ENCODE measurements at places on chromosomes 13 and 19. TPM values are rescaled to one million over a fixed set of nuclear protein-coding genes. Genes with fewer than 3 reads are reported as not detected.

MYH14 gene
- total RNA-seq, result 64.4 TPM

GRCh38 chr19:31952693-31953092 lies 392.7 kb upstream of the ZNF507 start:
- no peak overlapping the region for H3K27ac ChIP-seq
- H3K27me3 ChIP-seq, result no peaks in the 10 kb centered on the region
- no peaks in the 10 kb centered on the region for H3K36me3 ChIP-seq
- no peak overlapping the region for H3K4me3 ChIP-seq
- no peak for DNase-seq

GRCh38 chr19:31408460-31409124 lies 59.4 kb upstream of the TSHZ3 start:
- peak; percentile 38 for DNase-seq
- no peaks in the 10 kb centered on the region for H3K36me3 ChIP-seq
- peaks cover 4% of the 10 kb centered on the region for H3K27me3 ChIP-seq
- no peak overlapping the region for H3K4me3 ChIP-seq
- no peaks in the 10 kb centered on the region for H3K4me1 ChIP-seq
- peak overlapping the region; percentile 69 for H3K27ac ChIP-seq

PRX gene
- total RNA-seq, result 1.9 TPM

DNA sequence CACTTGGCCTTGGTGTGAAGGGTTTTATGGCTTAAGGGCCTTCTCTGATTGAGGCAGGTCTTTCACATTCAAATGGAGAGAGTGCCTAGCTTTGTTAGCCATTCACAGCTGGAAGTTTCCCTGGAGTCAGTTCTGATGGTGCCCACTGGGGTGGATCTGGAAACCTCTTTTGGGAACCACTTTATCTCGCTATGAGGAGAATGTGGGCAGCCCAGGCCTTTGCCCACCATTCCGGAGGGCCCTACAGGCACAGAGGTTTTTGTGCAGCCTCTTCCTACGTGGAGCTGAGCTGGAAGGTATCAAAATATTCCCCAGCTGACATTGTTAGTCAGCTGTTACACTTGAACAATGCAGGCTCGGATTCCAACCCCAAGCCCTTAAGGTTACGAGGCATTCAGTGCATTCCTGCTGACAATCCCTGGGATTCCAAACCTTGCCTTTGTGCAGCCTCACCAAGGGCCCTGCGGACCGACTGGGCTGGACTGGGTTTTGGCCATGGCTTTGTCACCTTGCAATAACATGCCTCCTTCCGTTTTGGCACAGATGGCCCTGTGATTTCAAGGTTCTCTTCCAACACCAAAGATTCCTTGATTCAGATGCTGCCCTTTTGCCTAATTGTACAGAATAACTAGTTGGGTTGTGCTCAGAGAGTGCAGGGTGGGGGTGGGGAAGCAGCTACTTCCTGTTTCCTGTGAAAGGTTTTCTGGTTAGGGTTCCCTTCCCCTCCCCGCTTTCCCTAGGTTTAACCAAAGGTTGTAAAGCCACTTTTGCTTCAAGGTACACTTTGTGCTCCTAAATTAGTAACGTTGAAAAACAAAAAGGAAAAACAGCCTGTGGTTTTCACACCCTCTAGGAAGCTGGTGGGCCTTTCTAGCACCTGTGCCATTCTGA lies 27.0 kb downstream of the SAE1 start:
- H3K36me3 ChIP-seq, result no peaks in the 10 kb centered on the region
- H3K4me1 ChIP-seq, result peaks cover 19% of the 10 kb centered on the region
- peak; percentile 26 for DNase-seq

ANGPTL8 gene
- total RNA-seq, result 25.5 TPM

DNA sequence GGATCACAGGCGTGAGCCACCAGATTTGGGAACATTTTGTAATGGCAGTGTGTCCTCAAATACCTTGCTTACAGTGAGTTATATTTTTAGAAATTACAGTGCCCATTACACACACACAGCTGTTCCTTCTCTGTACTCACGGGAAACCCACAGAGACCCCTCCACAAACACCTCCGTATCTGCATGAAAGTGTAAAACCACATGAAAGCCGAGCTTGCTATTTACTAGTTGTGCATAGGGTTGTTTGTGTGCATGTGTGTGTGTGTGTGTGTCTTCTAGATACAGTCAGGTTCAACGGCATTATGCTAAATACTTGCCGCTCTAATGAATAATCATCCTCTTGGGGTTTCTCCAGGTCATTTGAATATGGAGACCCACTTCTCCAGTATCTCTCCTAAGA lies 22.3 kb upstream of the LILRA2 start:
- no peak for DNase-seq
- no peaks in the 10 kb centered on the region for H3K27me3 ChIP-seq
- no peaks in the 10 kb centered on the region for H3K36me3 ChIP-seq
- H3K4me3 ChIP-seq, result no peak overlapping the region
- no peak overlapping the region for H3K27ac ChIP-seq

PSG6 gene
- total RNA-seq, result not detected

- H3K27me3 ChIP-seq, result peaks cover 10% of the 10 kb centered on the region
- no peak within 1 kb of the TSS for H3K27ac ChIP-seq
- H3K36me3 ChIP-seq, result no peaks in the 10 kb centered on the region
These were observed at the start of gene RASIP1 for GRCh38 chr19:48740164-48740972. Gene RASIP1, minus strand, starts transcription at chr19:48740610. Its CDS starts 328 bp downstream, at chr19:48740282.

CEACAM16 gene
- total RNA-seq, result 0.73 TPM

DNA sequence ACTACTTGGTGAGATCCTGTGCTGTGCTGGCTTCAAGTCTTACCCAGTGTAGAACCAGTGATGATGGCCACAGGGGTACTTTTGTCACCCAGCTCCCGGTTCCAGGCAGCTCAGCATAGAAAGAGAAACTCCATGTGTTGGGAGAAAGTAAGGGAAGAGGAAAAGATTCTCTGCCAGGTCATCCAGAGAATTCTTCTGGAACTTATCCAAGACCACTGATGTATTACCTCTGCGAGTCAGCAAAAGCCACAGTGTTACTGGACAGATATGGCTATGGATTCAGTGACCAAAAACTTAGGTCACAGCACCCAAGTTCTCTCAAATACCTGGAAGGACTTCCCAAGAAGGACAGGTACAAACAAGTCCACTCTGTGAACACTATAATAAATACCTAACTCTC lies 399.5 kb upstream of the MIR17HG start:
- no peak for DNase-seq
- no peaks in the 10 kb centered on the region for H3K27me3 ChIP-seq
- H3K36me3 ChIP-seq, result no peaks in the 10 kb centered on the region
- no peaks in the 10 kb centered on the region for H3K4me1 ChIP-seq

DNA sequence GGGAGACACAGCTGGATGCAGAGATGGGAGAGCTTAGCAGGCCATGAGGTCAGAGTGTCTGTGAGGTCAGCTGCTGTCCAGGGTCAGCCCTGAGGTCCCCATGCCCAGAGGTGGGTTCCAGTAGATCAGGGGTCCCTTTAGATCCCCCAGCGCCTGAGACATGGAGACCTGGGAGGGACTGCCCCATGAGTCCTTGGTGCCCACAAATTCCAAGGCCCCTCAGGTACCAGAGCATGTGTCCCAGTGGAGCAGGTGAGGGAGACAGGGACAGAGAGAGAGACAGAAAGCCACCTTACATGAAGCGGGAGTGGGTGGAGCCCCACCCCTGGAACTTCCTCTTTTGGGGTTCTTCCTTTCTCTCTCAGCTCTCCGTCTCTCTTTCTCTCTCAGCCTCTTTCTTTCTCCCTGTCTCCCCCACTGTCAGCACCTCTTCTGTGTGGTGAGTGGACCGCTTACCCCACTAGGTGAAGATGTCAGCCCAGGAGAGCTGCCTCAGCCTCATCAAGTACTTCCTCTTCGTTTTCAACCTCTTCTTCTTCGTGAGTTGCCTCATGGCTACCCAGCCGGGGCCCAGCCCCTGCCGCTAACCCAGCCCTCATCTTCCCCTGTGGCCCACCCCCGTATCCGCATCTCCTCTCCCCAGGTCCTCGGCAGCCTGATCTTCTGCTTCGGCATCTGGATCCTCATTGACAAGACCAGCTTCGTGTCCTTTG lies at the start of gene CD37:
Gene CD37 (plus strand): TSS at position 336 of the 713 bp plus-strand sequence. CDS start 135 bp downstream, at position 471.
- H3K36me3 ChIP-seq, result no peaks in the 10 kb centered on the region
- no peaks in the 10 kb centered on the region for H3K4me1 ChIP-seq
- no peak within 1 kb of the TSS for H3K4me3 ChIP-seq
- no peak for DNase-seq
- H3K27me3 ChIP-seq, result no peaks in the 10 kb centered on the region

- H3K27ac ChIP-seq, result no peak overlapping the region
- DNase-seq, result no peak
- no peak overlapping the region for H3K4me3 ChIP-seq
- H3K36me3 ChIP-seq, result no peaks in the 10 kb centered on the region
These were observed 4.6 kb downstream of the LINGO3 start for GRCh38 chr19:2303211-2303798.

CABP5 gene
- total RNA-seq, result not detected

DNA sequence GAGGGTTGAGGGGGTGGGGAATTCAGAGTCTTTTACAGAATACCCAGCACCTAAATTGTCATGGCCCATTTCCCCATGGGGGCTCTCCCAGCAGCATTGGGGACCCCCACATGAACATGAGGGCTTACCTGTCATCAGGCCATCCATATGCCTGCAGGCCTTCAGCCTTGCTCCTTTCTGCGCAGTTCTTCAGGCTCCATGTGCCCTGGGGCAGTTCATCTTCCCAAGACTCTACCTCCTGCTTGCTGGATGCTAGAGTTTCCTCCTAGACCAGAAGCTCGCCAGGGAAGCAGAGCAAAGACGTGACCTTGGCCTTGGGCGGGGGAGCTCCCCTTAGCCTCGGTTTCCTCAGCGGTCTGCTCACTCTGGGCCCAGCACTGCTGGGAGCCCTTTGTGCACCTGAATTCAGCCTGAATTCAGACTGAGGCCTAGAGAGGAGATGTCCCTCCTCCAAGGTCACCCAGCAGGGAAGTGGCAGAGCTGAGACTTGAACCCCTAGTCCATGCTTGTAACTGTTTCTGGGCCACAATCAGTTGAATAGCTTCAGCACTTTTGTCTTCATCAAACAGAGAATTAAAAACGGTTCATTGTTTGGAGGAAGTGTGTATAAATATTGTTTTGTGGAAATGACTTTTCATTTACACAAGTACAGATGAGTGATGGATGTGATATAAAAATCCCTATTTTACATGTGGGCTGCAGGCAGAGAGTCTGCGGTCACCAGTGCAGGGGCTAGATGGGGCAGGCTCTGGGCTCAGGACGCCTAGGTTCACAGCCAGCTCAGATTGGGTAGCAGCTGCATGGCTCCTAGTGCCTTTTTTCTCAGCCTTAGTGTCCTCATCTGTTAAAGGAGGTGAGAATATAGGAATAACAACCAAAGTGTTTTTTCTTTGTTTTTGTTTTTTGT lies 9.5 kb downstream of the PPP5C start:
- no peaks in the 10 kb centered on the region for H3K36me3 ChIP-seq
- peak overlapping the region; percentile 93 for H3K27ac ChIP-seq
- no peak for DNase-seq
- H3K4me3 ChIP-seq, result no peak overlapping the region

DNA sequence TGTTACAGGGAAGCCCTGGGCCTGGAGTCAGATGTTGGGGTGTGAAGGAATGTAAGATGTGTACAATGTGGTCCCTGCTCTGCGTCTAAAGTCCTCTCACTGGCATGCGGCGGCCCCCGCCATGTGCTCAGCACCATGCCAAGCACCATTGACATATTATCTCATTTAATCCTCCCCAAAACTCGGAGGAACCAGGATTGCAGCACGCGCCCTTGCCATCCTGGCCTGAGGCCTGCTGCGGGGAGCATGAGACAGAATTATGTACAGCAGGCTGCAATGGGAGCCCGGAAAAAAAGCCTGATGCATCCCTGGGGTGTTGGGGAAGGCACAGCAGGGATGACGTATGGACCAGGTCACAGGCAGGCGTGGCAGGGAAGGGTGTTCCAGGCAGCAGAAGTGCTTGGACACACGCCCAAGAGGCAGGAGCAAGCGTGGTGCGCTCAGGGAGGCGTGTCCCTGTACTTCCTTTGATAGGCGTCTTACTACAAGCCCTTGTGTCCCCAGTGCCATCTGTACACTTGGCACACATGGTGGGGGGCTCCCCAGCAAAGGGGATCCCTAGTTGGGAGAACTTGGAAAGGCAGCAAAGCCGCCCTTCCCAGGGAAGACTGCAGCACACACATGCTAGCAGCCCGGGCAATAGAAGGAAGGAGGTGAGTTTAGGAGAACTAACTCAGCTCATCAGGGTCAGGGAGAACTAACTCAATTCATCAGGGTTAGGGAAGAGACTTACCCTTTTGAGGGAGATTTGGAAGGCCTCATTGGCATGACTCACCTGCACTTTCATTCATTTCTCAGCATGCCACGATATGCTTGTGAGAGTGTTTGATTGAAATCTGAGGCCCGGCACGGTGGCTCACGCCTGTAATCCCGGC lies 3.4 kb downstream of the EVI5L start:
- no peak for DNase-seq
- no peak overlapping the region for H3K4me3 ChIP-seq
- H3K36me3 ChIP-seq, result no peaks in the 10 kb centered on the region
- H3K27ac ChIP-seq, result no peak overlapping the region
- no peaks in the 10 kb centered on the region for H3K27me3 ChIP-seq

CGB3 gene
- 1.1 TPM for total RNA-seq

- DNase-seq, result no peak
- peaks cover 28% of the 10 kb centered on the region for H3K4me1 ChIP-seq
- no peaks in the 10 kb centered on the region for H3K36me3 ChIP-seq
- H3K27ac ChIP-seq, result no peak overlapping the region
- no peaks in the 10 kb centered on the region for H3K27me3 ChIP-seq
These were observed 4.4 kb downstream of the BCAM start for GRCh38 chr19:44813070-44813840.

DNA sequence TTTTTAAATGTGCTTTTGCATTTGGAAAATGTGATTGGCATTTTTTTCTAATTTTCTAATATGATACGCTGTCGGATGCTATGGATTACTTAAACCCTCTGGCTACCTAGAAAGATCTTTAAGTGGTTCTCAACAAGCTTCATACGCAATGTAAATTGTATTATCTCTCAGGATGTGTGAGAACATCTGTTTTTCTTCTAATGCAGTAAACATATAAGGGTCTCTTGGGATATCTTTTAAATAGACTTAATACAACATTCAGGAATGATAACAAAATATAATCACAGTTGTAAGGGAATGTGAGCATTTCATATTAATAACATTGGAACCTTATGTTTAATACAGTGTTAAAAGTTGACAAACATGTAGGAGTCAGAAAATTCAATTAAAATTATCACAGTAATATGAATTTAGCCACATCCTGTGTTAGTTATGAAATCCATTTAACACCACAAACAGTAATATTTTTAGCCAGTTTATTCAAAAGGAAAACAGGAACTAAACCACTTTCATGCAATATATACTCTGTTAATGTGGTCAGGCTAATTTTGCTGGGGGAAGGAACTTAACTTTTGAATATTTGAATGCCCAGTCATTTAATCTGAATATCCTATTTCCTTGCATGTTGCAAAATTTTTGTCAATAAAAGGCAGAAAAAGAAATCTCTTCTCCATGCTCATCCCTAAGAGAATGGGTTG lies 15.0 kb upstream of the ALOX5AP start:
- no peaks in the 10 kb centered on the region for H3K36me3 ChIP-seq
- no peak for DNase-seq
- H3K4me1 ChIP-seq, result no peaks in the 10 kb centered on the region
- H3K27ac ChIP-seq, result no peak overlapping the region
- H3K4me3 ChIP-seq, result no peak overlapping the region
- H3K27me3 ChIP-seq, result no peaks in the 10 kb centered on the region

Measured in hepatocyte (in vitro differentiated cells).